ENCODE measurements at places on chromosomes 7 and 10.
A peak's percentile ranks its signal among the peaks of the same experiment; 100 is the strongest.

GRCh38 chr10:49571388-49571787 lies 32.5 kb upstream of the ERCC6 start:
- H3K4me3 ChIP-seq = no peak overlapping the region
- no peak for DNase-seq
- H3K27me3 ChIP-seq = no peaks in the 10 kb centered on the region
- H3K27ac ChIP-seq = no peak overlapping the region
- no peaks in the 10 kb centered on the region for H3K4me1 ChIP-seq

- no peaks in the 10 kb centered on the region for H3K27me3 ChIP-seq
- DNase-seq = no peak
- H3K4me1 ChIP-seq = no peaks in the 10 kb centered on the region
- no peak overlapping the region for H3K4me3 ChIP-seq
Observed at GRCh38 chr10:22133749-22134624, 83.8 kb downstream of the EBLN1 start.

DNA sequence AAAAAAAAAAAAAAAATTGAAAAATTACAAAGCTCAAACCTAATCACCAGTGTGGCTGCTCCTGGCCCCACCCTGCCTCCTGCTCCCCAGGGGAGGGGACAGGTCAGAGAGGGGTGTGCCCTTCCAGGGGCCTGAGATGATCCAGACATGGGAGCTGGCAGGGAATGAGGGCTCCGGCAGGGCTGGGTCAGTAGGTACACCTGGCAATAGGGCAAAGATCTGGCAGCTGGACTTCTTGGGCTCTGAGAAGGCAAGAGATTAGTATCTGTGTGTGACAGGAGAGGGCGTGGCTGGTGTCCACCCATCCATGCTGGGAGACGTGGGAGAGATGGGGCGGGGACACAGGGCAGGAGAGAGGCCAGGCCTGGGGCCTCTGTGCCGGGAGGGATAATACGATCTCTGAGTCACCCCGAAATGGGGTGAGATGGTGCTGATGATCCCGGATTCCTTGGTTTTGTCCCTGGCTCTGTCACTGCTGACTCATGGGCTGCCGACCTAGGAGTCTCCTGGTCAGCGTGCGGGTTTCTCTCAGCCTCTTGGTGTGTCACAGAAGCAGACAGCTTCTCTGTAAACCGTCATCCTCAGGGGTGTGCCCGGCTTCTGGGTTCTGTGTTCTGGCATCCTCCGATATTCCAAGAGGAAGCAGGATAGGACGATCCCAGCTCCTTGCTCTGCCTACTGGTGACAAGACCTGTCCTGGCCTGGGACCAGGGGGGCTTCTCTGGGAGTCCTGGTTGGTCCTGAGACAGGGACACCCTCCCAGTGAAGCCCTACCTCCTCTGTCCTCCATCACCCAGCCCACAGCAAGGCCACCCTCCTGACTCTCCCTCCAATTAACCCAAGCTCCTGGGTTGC lies 8.2 kb upstream of the CLDN4 start:
- H3K4me1 ChIP-seq = peaks cover under 1% of the 10 kb centered on the region
- H3K27ac ChIP-seq = no peak overlapping the region
- H3K36me3 ChIP-seq = no peaks in the 10 kb centered on the region
- H3K27me3 ChIP-seq = no peaks in the 10 kb centered on the region
- DNase-seq = peak; percentile 72

- no peak for DNase-seq
- no peaks in the 10 kb centered on the region for H3K27me3 ChIP-seq
- no peaks in the 10 kb centered on the region for H3K4me1 ChIP-seq
- no peaks in the 10 kb centered on the region for H3K36me3 ChIP-seq
Observed at GRCh38 chr10:116722736-116723427, 19.5 kb downstream of the HSPA12A start.

- no peak for DNase-seq
- H3K27ac ChIP-seq = no peak overlapping the region
- peaks cover 13% of the 10 kb centered on the region for H3K4me1 ChIP-seq
- H3K4me3 ChIP-seq = no peak overlapping the region
- no peaks in the 10 kb centered on the region for H3K27me3 ChIP-seq
Observed at GRCh38 chr10:48527756-48528155, 77.1 kb downstream of the ARHGAP22 start.

- no peak overlapping the region for H3K4me3 ChIP-seq
- H3K27me3 ChIP-seq = no peaks in the 10 kb centered on the region
- no peaks in the 10 kb centered on the region for H3K4me1 ChIP-seq
- DNase-seq = no peak
- no peak overlapping the region for H3K27ac ChIP-seq
- H3K36me3 ChIP-seq = peaks cover 12% of the 10 kb centered on the region
Observed at GRCh38 chr10:103598654-103599115, 105.2 kb downstream of the NEURL1 start.

- no peaks in the 10 kb centered on the region for H3K4me1 ChIP-seq
- no peak overlapping the region for H3K4me3 ChIP-seq
Observed at GRCh38 chr7:41002741-41003610, 699.9 kb downstream of the INHBA start.

- H3K4me3 ChIP-seq = no peak overlapping the region
- no peaks in the 10 kb centered on the region for H3K27me3 ChIP-seq
- peak overlapping the region; percentile 69 for H3K27ac ChIP-seq
- no peaks in the 10 kb centered on the region for H3K36me3 ChIP-seq
Observed at GRCh38 chr10:95793401-95794045, 37.6 kb downstream of the ENTPD1 start.

GRCh38 chr7:149808311-149808710 lies 29.9 kb upstream of the ZNF862 start:
- H3K27ac ChIP-seq = no peak overlapping the region
- no peak for DNase-seq
- H3K4me3 ChIP-seq = no peak overlapping the region
- H3K27me3 ChIP-seq = no peaks in the 10 kb centered on the region
- no peaks in the 10 kb centered on the region for H3K36me3 ChIP-seq

DNA sequence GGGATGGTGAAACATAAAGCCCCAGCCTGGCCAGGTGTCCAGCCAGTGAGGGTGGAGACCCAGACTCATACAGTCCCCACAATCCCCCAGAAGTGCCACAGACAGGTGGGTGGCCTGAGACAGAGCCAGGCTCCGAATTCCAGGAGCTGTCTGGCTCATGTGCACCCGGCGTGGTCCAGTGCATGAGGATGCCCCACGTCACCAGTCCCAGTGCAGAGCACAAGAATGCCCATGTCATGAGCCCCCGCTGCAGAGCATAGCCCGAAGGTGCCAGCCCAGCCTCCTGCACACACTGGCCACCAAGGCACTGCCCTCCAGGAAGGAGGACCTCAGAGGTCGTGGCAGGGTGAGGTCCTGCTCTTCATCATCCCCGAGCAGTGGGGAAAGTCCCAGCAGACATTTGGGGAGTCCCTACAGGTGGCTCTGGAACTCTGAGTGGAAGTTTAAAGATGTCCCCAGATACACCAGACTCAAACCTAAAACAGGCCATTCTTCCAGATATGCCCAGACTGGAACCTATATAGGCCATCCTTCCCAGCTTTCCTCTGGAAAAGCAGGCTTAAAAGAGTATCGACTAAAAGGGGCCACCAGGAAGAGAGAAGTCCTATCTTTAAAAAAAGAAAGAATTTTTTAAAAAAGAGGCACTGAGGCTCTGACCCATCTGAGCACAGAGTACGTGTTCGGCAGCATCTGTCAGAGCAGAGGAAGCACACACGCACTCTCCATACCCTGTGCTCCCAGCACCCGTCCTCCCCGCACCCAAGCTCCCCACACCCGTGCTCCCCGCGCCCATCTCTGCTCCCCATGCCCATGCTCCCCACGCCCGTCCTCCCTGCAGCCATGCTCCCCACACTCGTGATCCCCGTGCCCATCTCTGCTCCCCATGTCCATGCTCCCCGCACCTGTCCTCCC lies 11.5 kb downstream of the DIP2C start:
- peak; percentile 56 for DNase-seq
- H3K4me3 ChIP-seq = no peak overlapping the region
- no peaks in the 10 kb centered on the region for H3K4me1 ChIP-seq

GRCh38 chr7:8149222-8149621 lies 112.7 kb downstream of the ICA1 start:
- no peak overlapping the region for H3K27ac ChIP-seq
- no peaks in the 10 kb centered on the region for H3K36me3 ChIP-seq
- DNase-seq = no peak
- H3K27me3 ChIP-seq = no peaks in the 10 kb centered on the region
- H3K4me3 ChIP-seq = no peak overlapping the region

- H3K27ac ChIP-seq = no peak overlapping the region
- H3K4me1 ChIP-seq = no peaks in the 10 kb centered on the region
- no peak overlapping the region for H3K4me3 ChIP-seq
- DNase-seq = no peak
Observed at GRCh38 chr10:15188603-15189002, 20.1 kb upstream of the NMT2 start.

- no peaks in the 10 kb centered on the region for H3K36me3 ChIP-seq
- H3K4me3 ChIP-seq = no peak overlapping the region
- H3K4me1 ChIP-seq = no peaks in the 10 kb centered on the region
Observed at GRCh38 chr10:6023661-6024333, 38.4 kb downstream of the IL2RA start.

- DNase-seq = no peak
- H3K4me3 ChIP-seq = no peak overlapping the region
- no peaks in the 10 kb centered on the region for H3K27me3 ChIP-seq
- H3K27ac ChIP-seq = no peak overlapping the region
- H3K36me3 ChIP-seq = no peaks in the 10 kb centered on the region
Observed at GRCh38 chr7:73834626-73835191, 3.9 kb downstream of the CLDN4 start.

GRCh38 chr7:17598846-17599245 lies 300.4 kb downstream of the AHR start:
- H3K36me3 ChIP-seq = no peaks in the 10 kb centered on the region
- no peak overlapping the region for H3K4me3 ChIP-seq
- H3K4me1 ChIP-seq = peaks cover 7% of the 10 kb centered on the region
- H3K27ac ChIP-seq = no peak overlapping the region
- no peaks in the 10 kb centered on the region for H3K27me3 ChIP-seq

DNA sequence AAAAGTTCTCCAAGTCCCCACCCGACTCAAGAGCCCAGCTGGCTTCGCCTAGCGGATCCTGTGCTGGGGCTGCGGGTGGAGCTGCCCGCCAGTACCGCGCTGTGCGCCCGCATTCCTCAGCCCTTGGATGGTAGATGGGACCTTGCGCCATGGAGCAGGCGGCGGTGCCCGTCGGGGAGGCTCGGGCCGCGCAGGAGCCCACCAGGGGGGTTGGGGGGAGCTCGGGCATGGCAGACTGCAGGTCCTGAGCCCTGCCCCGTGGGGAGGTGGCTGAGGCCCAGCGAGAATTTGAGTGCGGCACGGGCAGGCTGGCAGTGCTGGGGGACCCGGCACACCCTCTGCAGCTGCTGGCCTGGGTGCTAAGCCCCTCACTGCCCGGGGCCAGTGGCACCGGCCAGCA lies 57.0 kb downstream of the TBC1D12 start:
- DNase-seq = no peak
- H3K36me3 ChIP-seq = peaks cover 10% of the 10 kb centered on the region
- no peak overlapping the region for H3K4me3 ChIP-seq

- H3K4me3 ChIP-seq = no peak overlapping the region
- no peaks in the 10 kb centered on the region for H3K4me1 ChIP-seq
- H3K27ac ChIP-seq = no peak overlapping the region
- H3K36me3 ChIP-seq = no peaks in the 10 kb centered on the region
Observed at GRCh38 chr7:114916261-114916892, 5.5 kb upstream of the MDFIC start.
